Stimulated activated CD4-positive, alpha-beta T cell treated with anti-CD3 and anti-CD28 coated beads, Interleukin-4, amount 100 ng/mL, for 1 hour (primary cell): ENCODE measurements at places on chromosomes 7 and 10.

DNA sequence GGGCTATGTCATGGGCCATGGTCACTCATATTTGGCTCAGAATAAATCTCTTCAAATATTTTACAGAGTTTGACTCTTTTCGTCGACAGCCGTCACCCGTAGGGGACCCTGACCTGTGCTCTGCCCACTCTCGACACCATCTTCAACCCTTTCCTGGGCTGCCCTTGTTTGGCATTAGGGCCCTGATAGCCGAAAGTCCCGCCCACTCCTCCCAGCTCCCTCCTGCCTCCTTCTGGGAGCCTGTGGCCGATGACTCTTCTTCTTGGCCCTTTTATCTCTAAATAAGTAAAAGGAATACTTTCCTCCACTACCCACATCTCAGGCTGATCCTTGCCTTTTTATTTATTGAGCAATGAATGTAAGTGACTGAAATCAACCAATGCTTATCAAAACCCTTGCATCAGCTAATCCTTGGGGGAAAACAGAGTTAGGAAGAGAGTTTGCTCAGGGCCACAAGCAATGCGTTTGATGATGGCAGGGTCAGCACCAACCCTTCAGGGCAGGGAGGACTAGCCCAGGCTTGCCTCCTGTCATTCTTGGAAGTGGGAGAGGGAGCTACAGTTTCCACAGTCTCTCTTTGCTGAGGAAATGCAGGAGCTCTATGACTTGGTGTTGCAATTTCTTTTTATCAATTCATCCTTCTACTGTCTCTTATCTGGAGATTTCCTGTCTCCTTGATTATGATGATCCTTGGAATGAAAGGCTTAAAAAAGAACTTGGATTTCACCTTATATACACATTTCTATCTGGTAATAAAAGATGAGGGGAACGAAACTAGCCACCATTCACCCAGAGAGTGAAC, 218.2 kb upstream of the PODXL start:
- DNase-seq, result no peak

DNA sequence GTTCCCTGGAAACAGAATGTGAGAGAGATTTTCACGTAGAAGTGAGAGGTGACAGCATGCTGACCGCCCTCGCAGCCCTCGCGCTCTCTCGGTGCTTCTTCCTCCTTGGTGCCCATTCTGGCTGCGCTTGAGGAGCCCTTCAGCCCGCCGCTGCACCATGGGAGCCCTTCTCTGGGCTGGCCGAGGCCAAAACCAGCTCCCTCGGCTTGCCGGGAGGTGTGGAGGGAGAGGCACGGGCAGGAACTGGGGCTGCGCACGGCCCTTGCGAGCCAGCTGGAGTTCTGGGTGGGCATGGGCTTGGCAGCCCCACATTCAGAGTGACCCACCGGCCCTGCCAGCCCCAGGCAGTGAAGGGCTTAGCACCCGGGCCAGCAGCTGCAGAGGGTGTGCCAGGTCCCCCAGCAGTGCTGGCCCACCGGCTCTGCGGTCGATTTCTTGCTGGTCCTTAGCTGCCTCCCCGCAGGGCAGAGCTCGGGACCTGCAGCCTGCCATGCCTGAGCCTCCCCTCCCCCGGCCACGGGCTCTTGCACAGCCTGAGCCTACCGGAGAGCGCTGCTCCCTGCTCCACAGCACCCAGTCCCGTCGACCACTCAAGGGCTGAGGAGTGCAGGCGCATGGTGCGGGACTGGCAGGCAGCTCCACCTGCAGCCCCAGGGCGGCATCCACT, 888.7 kb upstream of the ZWINT start:
- no peak for DNase-seq

- no peak for DNase-seq
Observed at GRCh38 chr10:112517451-112517862, 70.4 kb downstream of the VTI1A start.

DNA sequence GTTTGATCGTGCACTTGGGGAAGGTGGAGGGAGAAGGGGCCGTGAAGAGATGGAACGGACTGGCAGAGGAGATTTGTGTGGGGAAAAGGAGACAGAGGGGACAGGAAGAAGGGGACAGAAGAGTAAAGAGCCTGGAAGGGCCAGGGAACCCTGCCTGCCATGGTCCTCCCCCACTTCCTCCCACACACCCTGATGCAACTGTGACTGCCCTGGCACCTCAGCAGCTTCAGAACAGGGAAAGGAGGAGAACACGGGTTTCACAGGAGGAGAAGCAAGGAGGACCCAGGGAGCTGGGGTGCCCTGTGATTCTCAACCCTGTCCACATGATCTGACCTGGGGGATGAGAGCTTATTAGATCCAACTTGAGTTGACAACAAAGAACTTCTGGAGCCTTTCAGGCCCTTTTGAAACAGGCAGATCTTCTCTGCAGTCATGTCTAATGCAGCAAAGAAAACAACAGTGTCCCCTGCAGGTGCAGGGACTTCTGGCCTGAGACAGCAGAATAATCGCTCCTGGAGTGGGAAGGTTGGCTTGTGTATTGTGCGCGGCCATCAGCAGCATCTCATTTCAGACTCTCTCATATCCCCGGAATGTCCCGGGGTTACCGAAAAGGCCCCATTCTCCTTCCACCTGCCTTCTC, 421.6 kb downstream of the PAXIP1 start:
- DNase-seq, result no peak

- no peak for DNase-seq
Observed at GRCh38 chr10:23094786-23095403, 484 bp upstream of the MSRB2 start.

- DNase-seq, result no peak
Observed at GRCh38 chr10:14889318-14889717, 10.7 kb downstream of the SUV39H2 start.

DNA sequence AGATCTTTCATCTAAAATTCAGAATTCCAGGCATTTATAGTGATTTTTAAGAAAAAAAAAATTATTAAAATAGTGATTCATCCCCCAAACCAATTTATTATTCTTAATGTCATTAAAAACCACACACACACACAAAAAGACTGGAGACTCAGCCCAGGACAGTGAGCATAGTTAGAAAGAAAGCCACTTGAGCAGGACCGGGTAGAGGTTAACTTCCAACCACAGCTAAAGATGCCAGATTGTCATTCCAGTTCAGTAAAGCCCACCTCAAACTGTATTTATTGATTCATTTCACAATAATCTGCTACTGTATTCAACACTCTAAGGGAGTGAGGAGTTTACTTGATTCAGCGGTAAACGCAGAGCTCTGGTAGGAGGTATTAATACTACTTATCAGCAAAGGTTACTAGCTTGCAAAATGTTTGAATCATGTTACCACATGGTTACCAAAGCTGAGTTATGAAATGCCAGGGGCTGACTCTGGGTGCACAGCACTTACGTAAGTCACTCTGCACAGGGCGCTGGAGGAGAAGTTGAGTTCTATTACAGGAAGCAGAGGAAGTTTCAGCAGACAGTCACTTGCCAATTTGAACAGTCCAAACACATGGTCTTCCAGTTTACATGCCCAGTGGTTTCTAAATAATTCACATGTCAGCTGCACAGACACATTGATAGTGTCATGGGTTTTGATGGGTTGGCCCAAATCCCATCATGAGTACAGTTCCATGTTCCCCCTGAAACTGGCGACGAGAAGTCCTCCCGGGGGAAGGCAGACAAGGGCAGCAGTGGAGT, 64.6 kb downstream of the KLF6 start:
- DNase-seq, result no peak

DNA sequence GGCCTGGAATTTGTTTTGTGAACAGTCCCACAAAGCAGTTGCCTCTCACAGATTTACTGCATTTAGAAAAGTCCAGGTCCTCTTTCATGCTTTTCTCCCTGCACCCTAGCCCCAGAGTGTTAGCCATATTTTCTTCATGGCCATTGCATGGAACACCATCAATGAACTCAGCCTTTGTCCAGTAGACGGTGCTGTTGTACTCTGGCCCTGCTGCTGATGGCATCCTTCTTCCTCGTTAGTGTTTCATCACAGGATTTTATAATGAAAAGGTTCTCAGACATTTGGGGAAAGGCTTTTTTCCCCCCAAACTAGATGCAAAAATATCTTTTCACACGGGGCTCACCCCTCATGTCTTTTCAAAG, 93.0 kb upstream of the SLC25A13 start:
- DNase-seq, result peak; percentile 21
